Natural killer cell (primary cell): ENCODE measurements at places on chromosomes 2 and 18. TPM values are rescaled to one million over a fixed set of nuclear protein-coding genes. Genes with fewer than 3 reads are reported as not detected.
A peak's percentile ranks its signal among the peaks of the same experiment; 100 is the strongest.

DNA sequence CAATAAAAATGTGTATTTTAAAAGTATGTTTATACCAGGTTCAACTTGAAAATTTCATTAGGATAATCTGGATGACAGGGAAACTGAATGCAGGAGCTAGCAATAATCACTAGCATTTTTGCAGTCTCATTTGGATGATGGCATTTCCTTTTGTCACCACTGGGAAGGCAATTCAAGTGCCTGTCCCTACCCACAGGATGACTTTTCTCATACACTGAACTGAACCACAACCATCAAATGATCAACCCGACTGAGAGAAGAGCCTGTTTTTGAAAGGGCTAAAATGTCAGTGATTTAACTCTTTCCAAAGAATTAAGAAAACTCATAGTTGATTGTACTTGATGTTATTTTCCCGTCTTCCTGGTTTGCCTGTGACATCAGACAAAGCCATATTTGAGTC, 115.0 kb downstream of the FAM124B start:
- no peak for DNase-seq

- DNase-seq = no peak
Measured at GRCh38 chr2:3203497-3204019, 174.1 kb downstream of the EIPR1 start.

The DYTN gene
- total RNA-seq = not detected

The GBX2 gene
- total RNA-seq = not detected

DNA sequence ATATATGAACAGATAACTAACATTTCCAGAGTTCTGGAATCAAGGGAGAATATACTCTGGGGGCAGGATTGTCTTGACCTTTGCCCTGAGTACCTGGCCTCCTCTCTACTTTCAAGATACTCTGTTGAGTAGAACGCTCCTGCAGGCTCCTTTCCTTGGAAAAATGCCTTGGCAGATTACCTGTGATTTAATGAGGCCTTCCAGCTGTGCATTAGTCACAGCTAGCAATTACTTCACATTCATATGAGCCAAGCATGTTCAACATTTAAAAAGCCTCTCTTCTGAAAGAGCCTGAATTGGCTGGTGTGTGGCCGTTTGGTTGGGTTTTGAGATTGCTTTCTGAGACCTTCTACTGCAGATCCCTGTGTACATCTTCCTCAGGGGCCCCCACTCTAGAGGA, 142.2 kb downstream of the PLCL1 start:
- no peak for DNase-seq

The TBR1 gene
- not detected for total RNA-seq

DNA sequence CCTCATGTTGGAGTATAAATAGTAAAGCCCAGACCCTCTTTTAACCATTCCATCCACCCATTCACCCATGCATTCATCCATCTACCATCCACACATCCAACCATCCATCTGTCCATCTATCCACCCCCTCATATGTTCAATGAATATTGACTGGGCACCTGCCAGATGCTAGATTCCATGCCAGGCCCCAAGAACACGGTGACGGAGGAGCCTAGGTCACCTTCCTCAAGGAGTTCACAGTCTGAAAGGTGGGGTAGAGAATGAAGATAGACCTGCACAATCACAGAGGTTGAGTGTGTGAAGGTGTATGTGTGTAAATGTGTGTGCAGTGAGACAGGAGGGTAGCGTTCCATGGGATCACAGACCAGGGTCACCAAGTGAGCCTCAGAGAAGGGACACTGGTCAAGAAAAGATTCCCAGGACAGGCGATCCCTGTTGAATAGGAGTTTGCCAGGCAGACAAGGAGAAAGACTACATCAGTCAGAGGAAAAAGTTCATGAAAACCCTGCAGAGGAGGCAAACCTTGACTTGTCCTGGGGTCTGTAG, 287.2 kb downstream of the CYP26B1 start:
- no peak for DNase-seq

The PER2 gene
- total RNA-seq = 32.9 TPM

The RELCH gene
- total RNA-seq = 63.9 TPM

GRCh38 chr18:73688161-73688560, 459.5 kb downstream of the FBXO15 start:
- no peak for DNase-seq

- no peak for DNase-seq
Measured at GRCh38 chr2:109126501-109126860, 2.5 kb upstream of the SH3RF3 start.

GRCh38 chr2:125839945-125840344, 816.0 kb upstream of the GYPC start:
- DNase-seq = no peak

DNA sequence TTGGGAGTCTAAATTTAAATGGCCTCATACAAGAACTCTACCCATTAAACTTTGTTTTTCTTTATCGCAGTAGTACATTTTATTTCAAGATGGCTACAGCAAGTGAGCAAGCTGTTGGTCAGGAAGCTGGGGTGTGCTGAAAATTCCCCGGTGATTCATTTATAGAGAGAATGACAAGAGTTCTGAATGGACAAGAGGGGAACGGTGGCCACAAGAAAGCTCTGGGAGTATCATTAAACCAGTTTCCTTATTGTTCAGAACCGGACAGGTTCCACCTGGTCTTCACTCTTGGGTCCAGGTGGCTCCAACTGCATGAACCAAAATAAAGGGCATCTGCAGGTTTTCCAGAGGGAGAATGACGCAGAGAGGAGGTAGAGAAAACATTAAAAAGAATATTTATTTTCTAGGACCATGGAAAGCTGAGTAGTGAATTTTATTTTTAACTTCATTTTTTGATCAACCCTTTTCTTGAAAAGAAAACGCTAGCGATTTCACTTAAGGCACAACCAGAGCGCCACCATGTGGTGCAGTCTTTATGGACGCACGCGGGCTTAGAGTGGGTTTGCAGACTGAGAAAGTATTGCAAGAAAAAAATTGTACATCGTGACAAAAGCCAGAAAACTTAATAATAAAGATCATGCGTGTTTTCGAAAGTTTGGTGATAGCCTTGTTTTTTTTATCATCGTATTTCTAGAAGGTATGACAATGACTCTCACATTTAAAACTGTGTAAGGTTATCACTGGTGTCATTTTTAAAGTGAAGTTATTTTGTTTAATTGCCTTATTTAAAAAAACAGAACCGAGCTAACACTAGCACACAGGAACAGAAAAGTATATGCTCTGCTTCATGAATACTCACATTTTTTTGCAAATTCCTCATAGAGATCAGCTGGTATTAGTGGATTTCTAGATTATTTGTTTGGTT, 97.9 kb upstream of the NOL4 start:
- DNase-seq = no peak

DNA sequence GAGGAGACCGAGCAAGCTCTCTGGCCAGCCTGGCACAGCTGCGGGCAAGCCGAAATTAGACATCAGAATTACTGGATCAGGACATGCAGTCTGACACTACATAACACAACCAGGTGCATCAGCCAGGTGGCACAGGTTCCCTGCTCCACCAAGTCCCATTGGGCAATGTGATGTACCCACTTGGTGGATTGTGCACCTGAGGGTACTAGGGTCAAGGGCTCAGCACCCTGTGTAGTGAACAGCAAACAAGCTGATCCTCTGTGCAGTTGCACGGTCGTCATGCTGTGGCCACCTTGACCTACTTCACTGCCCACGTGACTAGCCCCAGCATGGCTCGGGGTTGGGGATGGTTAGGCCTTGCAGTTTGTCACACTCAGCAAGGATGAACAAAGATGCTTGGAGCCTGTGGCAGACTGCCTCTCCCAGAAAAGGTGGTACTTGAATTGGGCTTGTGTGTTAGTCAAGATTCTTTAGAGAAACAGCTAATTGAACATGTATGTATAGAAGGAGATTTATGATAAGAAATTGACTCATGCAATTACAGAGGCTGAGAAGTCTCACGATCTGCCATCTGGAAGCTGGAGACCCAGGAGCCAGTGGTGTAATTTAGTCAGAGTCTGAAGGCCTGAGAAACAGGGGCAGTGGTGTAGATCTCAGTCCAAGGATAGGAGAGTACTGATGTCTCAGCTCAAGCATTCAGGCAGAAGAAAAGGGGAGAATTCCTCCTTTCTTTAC, 71.4 kb upstream of the TMEM87B start:
- DNase-seq = no peak

GRCh38 chr2:111984213-111984604, 70.9 kb upstream of the TMEM87B start:
- no peak for DNase-seq

- no peak for DNase-seq
Measured at GRCh38 chr2:83051538-83052170, 1407.4 kb downstream of the SUCLG1 start.

The ATP5MC3 gene
- 81.0 TPM for total RNA-seq

The MREG gene
- 4.0 TPM for total RNA-seq

The UGT1A10 gene
- not detected for total RNA-seq

The EPC2 gene
- 76.3 TPM for total RNA-seq

- no peak for DNase-seq
Measured at GRCh38 chr2:49261781-49262180, 107.5 kb upstream of the FSHR start.

- DNase-seq = no peak
Measured at GRCh38 chr2:107402330-107402729, 424.4 kb upstream of the RGPD4 start.

DNA sequence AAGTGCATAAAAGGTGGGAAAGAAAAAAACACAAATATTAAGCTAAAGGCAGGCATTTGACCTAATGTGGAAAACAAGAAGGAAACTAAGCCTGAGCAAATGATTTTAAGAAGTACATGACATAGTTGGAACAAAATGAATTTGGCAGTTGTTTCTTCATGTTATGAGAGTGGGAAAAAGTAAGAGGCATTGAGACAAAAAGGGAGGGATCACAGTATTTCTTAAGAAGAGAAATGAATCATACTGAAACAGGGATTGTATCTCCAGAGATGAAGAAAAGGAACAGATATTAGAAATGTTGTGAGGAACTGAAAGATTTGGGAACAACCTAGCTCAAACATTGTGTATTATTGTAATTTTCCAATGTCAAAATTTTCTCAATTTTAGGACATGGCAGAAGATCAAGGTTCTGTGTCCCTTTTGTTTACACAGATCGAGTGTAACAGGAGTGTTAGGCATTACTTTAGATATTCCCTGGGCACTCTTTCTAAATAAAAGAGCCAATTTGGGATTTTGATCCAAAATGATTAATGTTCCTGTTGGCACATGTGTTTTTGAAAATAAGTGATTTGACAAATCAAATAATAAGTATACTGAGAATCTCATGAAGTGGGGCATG, 98.6 kb downstream of the CALCRL start:
- no peak for DNase-seq

- no peak for DNase-seq
Measured at GRCh38 chr18:1914489-1914888, 656.8 kb downstream of the METTL4 start.

DNA sequence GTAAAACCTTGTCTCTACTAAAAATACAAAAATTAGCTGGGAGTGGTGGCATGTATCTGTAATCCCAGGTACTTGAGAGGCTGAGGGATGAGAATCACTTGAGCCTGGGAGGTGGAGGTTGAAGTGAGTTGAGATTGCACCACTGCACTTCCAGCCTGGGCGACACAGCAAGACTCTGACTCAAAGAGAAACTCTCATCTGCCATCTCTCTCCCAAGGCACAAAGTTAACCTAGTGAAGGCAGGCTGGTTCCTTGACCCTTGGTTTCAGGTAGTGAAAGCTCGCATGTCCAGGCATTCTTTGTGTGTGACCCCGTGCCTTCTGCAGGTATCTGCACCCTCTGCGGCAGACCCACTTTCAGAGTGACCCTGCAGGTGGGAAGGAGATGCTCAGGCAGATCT, 100.0 kb downstream of the WDSUB1 start:
- DNase-seq = no peak

GRCh38 chr2:207768866-207769596, 675 bp downstream of the FZD5 start:
- peak; percentile 35 for DNase-seq

GRCh38 chr2:74472945-74473258, 422 bp upstream of the MRPL53 start:
- no peak for DNase-seq

DNA sequence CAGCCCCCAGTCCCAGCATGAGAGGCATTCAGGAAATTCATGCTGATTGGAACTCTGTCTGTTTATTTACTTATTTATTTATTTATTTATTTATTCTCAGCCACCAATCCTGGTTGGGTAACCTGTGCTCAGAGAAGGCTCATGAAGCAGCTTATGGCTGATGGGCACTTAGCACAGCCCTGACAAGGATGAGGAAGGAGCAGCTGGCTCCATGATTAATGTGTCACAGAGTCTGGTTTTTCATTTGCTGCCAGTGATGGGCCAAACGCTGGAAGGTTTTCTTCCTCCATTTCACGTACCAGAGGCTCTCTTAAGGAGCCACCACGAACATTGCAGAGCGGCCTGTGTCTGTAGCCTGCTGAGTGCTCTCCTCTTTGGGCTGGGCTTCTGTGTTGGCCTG, 28.3 kb upstream of the KCNS3 start:
- DNase-seq = no peak

The NTSR2 gene
- not detected for total RNA-seq

DNA sequence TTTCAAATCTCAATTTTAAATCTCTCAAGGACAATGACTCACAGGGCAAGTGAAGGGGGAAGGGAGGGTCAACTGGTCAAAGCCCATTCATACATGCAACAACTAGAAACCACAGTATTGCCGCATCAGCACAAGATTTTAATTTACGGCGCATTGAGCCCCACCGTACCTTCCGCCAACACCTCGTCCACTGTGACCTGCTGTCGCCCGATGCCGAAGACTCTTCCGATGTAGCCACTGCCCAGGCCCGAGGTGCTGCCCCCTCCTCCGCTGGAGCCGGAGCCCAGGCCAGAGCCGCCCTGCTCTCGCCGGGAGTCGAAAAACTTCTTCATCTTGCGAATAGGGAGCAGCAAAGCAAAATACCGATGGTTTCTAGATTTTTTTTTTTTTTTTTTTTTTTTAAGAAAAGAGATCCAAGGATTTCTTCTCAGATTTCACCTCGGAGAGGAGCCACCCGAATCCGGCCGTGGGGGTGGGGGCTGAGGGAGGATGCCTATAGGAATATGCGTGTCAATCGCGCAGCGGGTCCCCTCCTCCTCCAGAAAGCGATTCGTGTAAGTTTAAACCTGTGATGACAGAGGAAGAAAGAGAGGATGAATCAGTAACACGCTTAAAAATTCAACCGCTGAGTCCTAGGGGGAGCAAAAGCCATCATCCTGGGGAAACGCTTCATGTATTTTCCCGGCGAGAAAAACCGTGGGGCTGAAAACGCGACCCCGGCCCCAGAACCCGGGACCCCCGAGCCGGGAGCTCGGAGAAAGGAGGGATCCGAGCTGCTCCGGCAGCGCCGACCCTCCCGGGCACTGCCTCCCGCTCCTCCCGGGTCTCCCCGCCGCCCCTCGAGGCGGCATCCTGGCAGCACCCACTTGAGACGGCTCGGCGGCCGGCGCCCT, 584 bp downstream of the AAK1 start:
- DNase-seq = peak; percentile 71
